ENCODE measurements at places on chromosomes 6 and 20. TPM values are rescaled to one million over a fixed set of nuclear protein-coding genes. Genes with fewer than 3 reads are reported as not detected.

The ENPP4 gene
- 5.5 TPM for total RNA-seq

The EFCAB8 gene
- total RNA-seq: under 0.01 TPM

The PI16 gene
- total RNA-seq: not detected

The ELOVL4 gene
- total RNA-seq: 0.63 TPM

The MAP1LC3A gene
- 28.1 TPM for total RNA-seq

The HLA-DRA gene
- total RNA-seq: 2.9 TPM

Data from bladder microvascular endothelial cell (primary cell).